ENCODE measurements at places on chromosomes 1 and 21.
A peak's percentile ranks its signal among the peaks of the same experiment; 100 is the strongest.

- DNase-seq = no peak
Observed at GRCh38 chr1:236880209-236880608, 85.1 kb downstream of the MTR start.

DNA sequence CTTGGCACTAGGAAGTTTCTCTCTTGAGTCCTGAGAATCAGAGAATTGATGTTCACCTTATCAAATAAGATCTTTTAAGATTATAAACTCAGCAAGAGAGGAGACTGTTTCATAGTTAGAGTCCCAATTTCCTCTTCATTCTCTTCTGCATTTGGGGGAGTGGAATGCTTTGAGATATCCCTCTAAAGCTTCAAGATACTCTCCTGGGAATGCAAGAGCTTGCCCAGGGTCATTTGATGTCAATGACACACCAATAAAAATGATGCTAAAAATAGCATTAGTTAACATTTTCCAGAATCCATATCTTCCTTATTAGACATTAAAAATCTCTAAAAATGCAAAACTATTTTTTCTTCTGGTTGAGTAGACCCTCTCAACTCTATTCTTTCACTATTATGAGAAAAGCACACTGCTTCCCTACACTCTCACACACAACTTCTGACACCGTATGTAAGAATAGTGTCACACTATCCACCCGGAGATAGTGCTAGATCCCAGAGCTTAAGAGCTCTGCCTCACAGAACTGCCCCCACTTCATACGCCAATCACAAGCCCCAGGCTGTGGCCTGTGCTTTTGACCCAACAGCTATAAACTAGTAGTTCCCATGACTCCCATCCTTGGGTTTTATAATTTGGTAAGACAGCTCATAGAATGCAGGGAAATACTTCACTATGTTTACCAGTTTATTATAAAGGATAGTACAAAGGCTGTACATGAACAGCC, 399.9 kb upstream of the RUNX1 start:
- DNase-seq = no peak

DNA sequence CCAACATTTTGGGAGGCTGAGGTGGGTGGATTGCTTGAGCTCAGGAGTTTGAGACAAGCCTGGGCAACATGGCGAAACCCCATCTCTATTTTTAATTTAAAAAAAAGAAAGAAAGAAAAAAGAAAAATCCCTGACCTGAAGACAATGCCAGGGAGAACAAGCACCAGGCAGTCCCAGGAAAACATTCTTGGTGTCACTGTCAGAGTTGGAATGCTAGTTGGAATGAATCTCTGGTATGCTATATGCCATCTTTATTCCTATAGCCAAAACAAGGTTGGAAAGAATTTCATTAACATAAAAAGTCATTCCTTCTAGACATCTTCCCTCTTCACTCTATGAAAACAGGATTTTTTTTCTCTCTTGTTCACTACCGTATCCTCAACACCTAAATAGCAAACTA, 2.8 kb downstream of the DNAJC8 start:
- DNase-seq = no peak

DNA sequence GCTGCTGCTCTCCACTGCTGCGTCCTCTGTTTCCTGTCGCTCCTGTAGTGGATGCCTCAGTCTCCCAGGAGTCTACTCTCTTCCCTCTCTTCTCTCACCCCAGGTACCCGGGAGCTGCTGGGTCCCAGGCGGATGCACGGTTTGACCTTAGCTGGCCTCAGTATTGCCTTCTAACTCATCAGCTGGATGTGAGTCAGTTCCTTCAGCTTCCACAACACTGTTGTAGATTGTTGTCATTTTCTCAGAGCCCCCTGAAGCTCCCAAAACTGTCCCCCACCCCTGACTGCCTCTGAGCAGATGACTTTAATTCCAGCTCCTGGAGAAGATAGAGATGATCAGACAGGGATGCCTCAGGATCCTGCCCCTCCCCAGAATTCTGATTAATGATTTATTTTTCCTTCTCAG, 7.2 kb downstream of the CNIH3 start:
- DNase-seq = no peak

DNA sequence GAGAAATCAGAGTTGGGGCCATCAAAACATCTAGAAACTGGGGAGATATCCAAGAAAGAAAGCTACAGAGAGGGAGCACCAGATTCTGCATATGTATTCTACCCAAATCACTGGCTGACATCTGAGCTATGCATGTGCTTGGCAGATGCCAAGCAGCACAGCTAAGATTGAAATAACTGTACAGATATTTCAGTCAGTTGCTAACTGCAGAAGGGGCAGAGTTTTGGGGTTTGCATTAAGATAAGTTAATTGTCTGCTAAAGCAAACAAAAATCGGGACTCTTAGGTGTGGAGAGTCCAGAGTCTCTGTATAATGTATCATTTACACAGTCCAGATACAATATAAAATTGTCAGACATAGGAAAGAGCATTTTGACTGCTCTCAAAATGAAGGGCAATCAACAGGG, 437.1 kb downstream of the PTBP2 start:
- no peak for DNase-seq

GRCh38 chr1:12113433-12114339, 50.6 kb downstream of the TNFRSF8 start:
- DNase-seq = no peak

DNA sequence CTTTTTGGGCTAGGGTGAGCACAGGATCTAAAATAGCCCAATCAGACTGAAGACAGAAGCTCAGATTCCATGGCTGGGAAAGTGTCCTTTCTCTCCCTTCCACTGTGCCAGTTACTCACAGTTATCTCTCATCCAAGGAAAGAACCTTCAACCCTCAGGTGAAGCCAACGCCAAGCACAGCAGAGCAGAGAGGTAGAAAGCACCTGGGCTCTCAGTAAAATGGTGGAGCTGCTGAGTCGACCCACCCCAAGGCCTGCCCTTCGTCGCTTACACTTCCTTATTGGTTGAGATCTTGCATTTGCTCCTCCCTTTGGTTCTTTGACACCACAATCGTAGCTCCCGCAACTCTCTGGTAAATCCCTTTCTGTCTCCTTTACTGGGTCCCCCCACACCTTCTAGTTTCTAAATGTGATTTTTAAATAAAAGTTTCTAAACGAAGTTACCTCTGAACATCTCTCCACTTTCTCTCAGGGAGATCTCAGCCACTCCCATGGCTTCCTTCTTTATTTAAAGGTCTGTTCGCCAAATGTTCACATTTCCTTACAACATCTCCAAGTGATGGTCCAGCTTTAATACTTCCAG, 27.5 kb upstream of the SLC30A1 start:
- peak; percentile 10 for DNase-seq

DNA sequence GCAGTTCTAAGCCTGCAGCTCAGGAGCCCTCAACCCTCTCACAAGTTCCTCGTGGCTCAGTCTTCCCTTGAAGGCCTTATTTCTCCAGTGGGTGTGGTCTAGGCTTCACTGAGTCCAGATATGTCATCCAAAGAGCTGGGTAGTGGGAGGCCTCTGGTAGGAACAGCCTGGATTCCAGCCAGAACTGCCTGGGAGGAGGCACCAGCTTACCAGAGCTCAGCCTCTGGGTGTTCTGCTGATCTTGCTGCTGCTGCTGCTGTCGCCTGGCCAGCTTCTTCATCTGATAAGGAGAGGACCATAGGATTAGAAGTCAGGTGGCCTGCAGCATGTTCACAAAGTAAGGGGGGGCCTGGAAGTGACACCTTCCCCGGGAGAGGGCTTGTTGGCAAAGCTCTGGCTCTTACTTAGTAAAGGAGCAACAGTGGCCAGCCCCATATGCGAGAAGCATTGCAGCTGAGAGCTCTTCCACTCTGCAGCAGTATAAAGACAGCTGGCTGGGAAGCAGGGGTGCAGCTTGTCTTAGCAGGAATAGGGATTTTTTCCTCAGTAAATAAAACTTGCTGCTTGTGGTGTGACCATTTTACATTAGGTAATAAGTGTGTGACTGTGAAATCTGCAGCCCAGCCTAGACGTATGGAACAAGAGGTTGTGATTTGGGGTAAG, 148.5 kb downstream of the LMX1A start:
- DNase-seq = no peak

DNA sequence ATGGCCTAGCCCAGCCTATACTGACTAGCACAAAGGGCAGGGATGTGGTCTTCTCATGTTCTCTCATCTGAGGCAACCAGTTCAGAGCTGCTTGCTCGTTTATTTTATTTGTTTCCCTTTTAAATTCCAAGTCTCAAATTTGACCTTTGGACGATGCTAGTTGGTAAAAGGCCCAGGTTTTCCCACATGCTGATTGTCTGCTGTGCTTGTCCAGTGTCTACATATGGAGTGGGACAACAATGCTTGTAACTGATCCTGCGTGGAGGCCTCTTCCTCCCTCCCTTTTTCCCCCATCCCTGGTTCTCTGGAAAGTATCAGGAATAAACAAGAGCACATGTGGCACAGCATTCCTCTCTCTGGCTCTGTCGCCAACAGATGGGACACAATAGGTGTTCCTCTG, 34.0 kb upstream of the BEND5 start:
- DNase-seq = no peak

Data from stimulated activated CD4-positive, alpha-beta T cell treated with anti-CD3 and anti-CD28 coated beads, Interleukin-4, amount 100 ng/mL, for 1 hour (primary cell).